ENCODE measurements at places on chromosomes 3 and 15.

DNA sequence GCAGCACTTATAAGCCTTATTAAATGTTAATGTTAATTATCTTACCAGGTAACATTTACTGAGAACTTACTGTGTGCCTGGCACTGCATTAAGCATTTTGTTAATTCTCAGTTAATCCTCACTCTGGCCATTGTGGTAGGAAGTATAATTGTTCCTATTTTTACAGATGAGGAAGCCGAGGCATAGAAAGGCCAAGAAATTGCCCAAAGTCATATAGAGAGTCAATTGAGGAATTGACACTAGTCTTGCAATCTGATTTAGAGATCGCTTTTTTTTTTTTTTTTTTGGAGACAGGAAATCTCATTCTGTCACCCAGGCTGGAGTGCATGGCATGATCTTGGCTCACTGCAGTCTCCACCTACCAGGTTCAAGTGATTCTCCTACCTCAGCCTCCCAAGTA, 132.6 kb upstream of the PROK2 start:
- DNase-seq = no peak

- DNase-seq = no peak
Measured at GRCh38 chr3:197613199-197613598, 57.4 kb upstream of the BDH1 start.

DNA sequence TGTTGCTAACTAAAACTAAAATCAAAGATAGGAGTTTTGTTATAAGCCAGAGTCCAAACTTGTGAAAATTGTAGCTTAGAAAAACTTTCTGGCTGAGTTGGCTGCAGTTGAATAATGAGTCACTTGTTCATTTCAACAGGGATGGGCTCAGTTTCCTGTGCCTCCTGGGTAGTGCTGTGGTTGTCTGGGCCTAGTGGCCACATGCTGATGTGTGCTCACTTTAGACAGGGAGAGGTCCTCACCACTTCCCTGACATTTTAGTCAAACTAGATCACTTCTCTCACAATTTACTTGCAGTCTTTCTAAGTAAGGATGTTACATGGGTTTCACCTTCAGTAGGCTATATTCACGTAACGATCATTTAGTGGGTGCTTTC, 6.3 kb upstream of the UBE2Q2 start:
- peak; percentile 85 for DNase-seq

DNA sequence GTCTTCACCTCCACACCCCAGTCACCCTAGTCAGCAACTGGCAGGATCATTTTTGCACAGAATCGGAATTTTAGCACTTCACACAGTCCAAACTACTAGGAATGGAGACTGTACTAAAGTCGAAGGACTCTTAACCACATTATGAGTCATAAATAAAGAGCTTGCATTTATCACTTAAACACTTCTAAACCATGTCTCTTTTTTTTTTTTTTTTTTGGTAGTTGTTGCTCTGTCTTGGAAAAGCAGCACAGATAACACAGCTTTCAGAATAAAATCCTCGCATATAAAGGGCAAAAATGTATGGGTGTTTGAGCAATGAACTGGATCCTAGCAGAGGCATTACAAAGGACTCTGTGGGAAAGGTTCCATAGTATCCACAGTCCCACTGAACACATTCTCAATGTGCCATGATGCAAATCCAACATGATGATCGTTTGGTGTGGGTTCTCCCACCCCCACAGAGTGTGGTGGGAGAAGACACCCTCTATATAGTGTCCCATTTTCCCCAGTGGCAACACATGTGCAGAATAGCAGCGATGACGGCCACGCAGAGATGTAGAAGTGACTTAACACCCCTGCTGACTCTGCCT, 47.1 kb downstream of the FOXP1 start:
- DNase-seq = peak; percentile 77

- peak; percentile 45 for DNase-seq
Measured at GRCh38 chr15:78909791-78910228, 35.0 kb downstream of the CTSH start.

- peak; percentile 58 for DNase-seq
Measured at GRCh38 chr3:52848617-52849016, 13.8 kb upstream of the MUSTN1 start.

DNA sequence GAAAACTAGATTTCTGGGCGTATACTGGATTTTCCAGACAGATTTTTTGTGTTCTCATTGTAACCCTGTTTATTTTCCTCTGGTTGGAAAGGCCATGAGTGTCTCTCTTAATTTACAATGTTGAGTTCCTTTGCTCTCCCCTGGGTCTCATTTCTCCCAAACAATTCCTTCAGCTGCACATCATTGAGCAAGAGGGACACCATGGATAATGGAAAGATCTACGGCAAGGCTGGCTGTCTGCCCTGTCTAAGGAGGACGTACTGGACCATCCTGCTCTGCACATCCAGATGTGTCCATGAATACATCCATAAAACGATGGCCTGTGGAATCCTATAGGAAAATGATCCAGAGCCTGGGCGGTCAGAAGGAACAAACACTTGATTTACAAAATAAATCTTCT, 258.1 kb upstream of the MCTP2 start:
- no peak for DNase-seq

DNA sequence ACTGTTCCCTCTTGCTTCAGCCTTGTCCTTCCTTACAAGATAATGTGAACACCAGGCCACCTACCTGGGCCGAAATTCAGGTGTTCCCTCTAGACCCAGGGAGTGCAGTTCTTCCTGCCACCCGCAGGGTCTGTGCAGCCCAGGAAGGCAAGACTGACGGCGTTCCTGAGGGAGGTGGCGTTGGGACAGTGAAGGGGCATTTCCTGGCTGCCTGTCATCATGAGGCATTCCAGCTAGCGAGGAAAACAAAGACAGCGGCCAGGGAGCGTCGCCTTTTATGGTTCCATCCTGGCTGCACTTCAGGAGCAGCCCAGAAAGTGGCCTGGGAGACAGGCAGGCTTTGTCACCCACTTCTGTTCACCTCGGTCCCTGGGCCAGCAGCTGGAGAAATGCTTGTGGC, 84.8 kb upstream of the WNT5A start:
- DNase-seq = no peak

GRCh38 chr15:73797366-73798158, 44.4 kb upstream of the INSYN1 start:
- DNase-seq = no peak

- DNase-seq = no peak
Measured at GRCh38 chr3:62832553-62832952, 42.7 kb downstream of the CADPS start.

DNA sequence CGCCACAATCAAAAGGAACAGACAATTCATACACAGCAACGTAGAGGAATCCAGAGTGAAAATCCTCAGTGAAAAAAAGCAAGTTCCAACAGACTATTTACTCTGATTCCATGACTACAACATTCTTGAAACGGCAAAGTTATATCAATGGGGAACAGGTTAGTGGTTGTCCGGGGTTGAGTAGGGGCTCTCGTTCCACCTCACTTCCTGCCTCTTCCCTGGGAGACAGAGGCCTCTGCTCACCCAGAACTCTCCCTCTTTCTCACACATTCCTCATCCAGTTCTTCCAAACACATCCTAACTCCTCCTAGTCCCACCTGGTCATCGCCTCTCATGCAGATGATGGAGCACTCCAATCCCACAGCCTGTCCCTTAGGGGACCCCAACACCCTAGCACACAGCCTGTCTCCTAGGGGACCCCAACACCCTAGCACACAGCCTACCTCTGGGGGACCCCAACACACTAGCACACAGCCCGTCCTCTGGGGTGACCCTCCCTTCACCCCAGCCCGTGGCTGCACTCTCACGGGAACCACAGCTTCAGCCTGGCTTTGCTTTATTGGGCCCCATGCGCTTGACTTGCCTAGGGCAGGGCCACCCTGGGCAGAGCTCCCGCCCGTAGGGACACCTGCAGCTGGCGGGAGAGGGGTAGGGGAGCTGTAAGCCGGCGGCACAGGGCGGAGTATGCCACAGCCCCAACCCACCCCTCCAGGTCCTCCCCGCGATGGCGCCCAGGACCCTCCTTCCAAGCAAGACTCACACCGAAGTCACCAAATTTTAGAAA, 5.2 kb downstream of the OCA2 start:
- DNase-seq = no peak

GRCh38 chr3:10310578-10310977, 10.3 kb downstream of the SEC13 start:
- no peak for DNase-seq

- DNase-seq = no peak
Measured at GRCh38 chr15:40721701-40722100, 26.7 kb downstream of the RAD51 start.

DNA sequence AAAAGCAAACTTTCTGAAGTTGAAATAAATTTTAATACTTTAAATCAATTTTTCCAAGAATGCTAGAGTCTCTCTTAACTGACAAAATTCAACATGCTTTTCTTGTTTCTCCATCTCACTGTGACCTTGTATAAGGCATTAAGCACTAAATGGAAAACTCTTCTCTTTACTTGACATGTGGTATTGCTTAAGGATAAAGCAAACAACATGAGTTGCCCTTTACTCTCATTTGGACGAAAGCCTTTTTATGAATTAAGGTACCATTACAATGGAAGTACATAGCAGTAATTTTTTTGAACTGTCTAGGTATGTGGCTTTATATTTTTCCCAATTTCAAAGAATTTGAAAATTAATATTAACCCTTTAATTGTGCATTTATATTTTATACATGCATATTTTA, 1.4 kb downstream of the STRIT1 start:
- DNase-seq = no peak

DNA sequence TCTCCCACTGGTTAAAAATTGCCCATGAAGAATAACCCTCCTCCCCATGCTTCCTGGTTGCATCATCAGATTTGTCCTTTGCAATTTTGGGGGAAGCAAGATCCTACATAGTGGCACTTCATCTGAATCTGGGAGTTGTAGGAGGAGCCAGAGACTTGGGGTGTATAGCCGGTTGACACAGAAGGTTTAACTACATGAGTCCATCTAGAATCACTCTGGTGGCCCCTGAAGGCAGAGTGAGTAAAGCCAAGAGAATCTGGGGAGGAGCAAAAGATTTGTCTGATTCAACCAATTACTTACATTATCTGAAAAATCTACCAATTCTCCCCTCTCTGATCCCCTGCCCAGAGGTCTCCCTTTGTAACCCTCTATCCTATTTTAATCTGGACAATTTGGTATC, 50.1 kb downstream of the SYN2 start:
- no peak for DNase-seq

DNA sequence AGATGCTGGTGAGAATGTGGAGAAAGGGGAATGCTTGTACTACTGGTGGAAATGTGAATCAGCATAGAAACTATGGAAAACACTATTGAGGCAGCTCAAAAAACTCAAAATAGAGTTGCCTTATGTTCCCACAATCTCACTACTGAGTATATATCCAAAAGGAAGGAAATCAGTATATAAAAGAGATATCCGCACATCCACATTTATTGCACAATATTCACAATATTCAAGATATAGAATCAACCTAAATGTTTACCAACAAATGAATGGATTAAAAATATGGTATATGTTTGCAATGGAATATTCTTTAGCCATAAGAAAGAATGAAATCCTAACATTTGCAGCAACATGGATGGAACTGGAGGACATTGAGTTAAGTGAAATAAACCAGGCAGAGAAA, 686.8 kb downstream of the OTOL1 start:
- DNase-seq = no peak

- DNase-seq = no peak
Measured at GRCh38 chr3:45773714-45774449, 22.5 kb downstream of the SLC6A20 start.

DNA sequence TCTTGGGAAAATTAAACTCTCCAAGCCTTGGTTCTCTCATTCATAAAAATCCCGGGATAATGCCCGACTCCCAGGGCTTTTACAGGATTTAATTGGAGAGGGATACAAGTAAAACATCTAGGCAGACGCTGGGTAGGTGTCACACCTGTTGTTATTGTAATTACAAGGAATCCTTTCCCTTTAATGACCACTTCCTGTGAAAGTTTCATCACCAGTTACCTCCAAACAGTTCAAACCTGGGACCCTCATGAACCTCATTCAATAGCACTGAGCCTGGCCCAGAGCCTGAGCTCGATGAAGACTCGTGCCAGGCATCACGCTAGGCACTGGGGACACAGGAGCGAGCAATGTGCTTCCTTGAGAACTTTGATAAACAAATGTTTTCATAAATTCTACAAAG, 2.1 kb upstream of the RYK start:
- no peak for DNase-seq

DNA sequence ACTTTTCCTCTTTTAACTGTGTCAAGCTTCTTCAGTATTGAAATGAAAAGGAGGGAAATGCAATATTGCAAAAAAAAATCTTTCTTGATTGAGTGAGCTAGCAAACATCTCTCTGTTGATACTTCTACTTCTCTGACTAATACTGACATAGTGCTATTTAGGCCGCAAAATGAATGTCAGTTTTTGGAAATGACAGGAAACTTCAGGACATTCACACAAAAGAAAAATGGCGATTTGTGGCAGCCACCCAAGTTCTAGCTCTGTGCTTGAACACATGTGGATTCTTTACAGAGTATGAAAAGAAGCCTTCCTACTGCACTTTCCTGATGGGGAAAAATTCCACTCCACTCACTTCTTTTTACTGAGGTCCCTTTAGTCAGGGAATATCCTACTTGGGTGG, 486.8 kb upstream of the ALCAM start:
- peak; percentile 32 for DNase-seq

- DNase-seq = no peak
Measured at GRCh38 chr15:90097475-90097874, 4.8 kb downstream of the IDH2 start.

- no peak for DNase-seq
Measured at GRCh38 chr3:167251678-167252077, 128.4 kb downstream of the ZBBX start.

DNA sequence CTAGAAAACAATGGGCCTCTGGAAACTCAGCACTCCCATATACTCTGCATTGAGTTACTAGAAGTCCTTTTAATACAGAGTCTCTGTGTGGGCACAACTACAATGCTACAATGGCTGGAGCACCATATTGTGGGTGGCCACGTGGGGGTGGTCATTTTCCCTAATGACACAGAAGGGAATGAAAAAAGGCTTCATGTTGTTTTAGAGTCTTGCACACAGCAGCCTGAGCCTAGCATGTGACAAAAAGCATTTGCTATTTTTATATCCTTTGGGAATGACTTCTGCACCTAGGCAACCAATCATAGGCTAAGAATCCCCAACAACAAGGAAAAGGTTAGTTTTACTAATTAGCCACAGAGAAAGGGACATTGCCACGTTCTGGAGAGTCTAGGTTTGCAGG, 120.6 kb downstream of the PPM1L start:
- DNase-seq = no peak

GRCh38 chr3:23873941-23874340, 42.8 kb downstream of the NKIRAS1 start:
- no peak for DNase-seq

- peak; percentile 75 for DNase-seq
Measured at GRCh38 chr3:147589016-147589415, 179.9 kb downstream of the ZIC1 start.

- DNase-seq = no peak
Measured at GRCh38 chr3:126535636-126536035, 11.7 kb downstream of the CHST13 start.

- no peak for DNase-seq
Measured at GRCh38 chr15:101176625-101177024, 75.2 kb downstream of the CHSY1 start.

- DNase-seq = no peak
Measured at GRCh38 chr3:181330257-181330656, 340.7 kb upstream of the DNAJC19 start.

GRCh38 chr3:88623709-88624108, 473.9 kb downstream of the C3orf38 start:
- no peak for DNase-seq

GRCh38 chr15:90716317-90716975, 700 bp upstream of the BLM start:
- no peak for DNase-seq

All from HT1080 (cell line).